NCI-H446 (cell line): ENCODE measurements at places on chromosomes 6 and 20.
A peak's percentile ranks its signal among the peaks of the same experiment; 100 is the strongest.

DNA sequence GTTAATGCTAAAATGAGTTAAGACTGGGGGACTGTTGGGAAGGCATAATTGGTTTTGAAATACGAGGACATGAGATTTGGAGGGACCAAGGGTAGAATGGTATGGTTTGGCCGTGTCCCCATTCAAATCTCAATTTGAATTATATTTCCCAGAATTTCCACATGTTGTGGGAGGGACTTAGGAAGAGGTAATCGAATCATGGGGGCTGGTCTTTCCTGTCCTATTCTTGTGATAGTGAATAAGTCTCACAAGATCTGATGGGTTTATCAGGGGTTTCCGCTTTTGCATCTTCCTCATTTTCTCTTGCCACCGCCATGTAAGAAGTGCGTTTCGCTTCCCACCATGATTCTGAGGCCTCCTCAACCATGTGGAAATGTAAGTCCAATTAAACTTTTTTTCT, 12.7 kb downstream of the ZBTB9 start:
- no peak for DNase-seq

GRCh38 chr20:53487461-53488200, 106.0 kb downstream of the ZNF217 start:
- no peak for DNase-seq

- DNase-seq = no peak
Observed at GRCh38 chr6:126614642-126615504, 275.0 kb downstream of the CENPW start.

GRCh38 chr20:36988494-36988966, 37.0 kb upstream of the SAMHD1 start:
- DNase-seq = no peak

GRCh38 chr6:164345806-164346496, 931.4 kb downstream of the QKI start:
- DNase-seq = no peak

- no peak for DNase-seq
Observed at GRCh38 chr6:44942201-44942600, 385.9 kb upstream of the RUNX2 start.

DNA sequence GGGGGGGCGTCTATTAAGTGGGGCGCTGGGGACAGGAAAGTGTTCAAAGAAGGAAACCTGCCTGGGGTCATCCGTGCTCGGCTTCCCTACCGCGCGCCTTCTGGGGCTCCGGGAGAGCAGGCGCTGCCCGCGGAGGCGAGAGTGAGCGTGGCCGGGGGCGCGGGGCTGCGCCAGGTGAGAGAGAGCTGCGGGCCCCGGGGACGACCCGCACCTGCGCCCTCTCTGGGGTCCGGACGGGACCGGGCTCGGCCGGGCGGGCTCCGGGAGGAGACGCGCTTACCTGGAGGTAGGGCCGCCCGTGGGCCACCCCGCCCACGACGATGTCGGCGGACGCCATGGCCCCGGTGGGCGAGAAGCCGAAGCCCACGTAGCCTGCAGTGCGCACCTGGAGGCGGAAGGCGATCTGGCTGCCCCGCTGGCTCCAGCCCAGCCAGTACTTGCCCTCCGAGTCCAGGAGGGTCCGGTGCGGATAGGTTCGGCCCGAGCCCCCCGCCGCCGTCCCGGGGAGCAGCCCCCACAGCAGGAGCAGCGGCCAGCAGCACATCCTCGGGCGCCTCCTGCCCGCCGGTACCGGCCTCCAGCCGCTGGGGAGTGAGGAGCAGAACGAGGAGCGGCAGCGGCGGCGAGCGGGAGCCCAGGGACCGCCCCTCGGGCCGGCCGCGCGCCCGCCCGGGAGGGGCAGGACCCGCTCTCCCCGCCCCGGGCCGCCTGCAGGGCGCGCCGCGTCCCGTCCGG, at the start of gene MOXD1:
TSS of gene MOXD1 (minus strand) at position 593 of the 735 bp plus-strand sequence. CDS start at position 544, 49 bp downstream.
- DNase-seq = no peak

GRCh38 chr20:13291157-13291556, 70.1 kb downstream of the ISM1 start:
- DNase-seq = no peak

- no peak for DNase-seq
Observed at GRCh38 chr6:40187535-40188144, 253.4 kb upstream of the MOCS1 start.

- DNase-seq = peak; percentile 72
Observed at GRCh38 chr20:16761305-16761829, 13.2 kb downstream of the OTOR start.

- DNase-seq = no peak
Observed at GRCh38 chr6:37393381-37393929, 39.6 kb upstream of the CMTR1 start.

GRCh38 chr20:7855545-7855944, 84.7 kb downstream of the HAO1 start:
- no peak for DNase-seq

DNA sequence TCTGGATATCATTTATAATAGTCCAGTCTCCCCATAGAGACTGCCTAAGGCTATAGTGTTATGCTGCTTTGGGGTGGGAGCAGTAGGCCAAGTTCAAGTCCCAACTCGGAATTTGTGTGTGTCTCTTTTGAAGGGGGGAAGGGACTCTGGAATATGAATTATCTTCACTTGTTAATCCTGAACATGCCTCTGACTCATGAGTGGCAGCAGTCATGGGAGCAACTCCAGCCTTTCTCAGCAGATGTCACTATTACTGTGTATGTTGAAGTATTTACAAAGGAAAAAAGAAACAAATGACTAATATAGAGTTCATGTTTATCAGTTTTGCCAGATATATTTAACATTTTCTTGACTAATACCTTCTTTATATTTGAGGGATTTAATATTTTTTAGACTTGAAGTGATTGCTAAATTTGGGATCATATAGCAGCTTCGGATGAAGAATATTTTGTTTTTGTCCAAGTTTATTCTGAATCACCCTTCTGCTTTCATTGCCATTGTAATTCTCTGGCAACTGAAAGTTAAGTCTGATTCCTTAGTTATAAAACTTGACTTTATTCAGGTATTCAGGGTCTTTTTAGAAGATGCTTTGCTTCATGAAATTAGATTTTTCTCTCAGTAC, 23.4 kb downstream of the FAM217A start:
- peak; percentile 34 for DNase-seq

- no peak for DNase-seq
Observed at GRCh38 chr6:165676435-165677068, 13.5 kb upstream of the PDE10A start.

DNA sequence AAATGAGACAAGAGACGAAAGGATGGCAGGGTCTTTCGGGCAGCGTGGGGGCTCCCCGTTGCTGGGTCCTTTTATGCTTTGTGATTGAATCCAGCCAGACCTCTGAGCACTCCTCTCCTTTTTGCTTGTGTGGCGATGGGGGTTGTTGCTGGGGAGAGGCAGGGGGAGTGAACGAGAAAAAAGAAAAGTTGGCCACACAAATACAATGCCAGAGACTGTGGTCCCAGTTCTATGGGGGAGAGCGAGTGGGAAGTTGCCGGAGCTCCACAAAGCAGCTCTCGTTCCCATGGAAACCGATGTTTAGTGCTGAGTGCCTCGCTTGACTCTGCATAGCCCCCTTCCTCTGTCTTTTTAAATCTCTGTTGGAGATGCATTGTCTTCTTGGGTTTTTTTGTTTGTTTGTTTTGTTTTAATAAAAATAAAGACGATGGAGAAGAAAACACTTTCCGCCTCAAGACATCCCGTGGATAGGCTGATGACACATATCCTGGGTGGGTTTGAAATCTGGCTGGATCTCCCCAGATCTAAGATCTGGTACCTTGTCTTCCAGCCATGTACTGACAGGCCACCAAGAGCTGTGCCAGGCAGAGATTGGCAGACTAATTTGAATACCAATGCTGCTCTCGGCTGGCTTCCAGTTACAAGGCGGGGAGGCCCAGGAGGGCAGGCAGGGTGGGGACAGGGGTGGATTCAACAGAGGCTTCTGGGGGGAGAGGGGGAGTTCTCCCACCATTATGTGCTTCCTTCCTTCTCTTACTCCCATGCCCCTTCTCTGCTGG, 529.3 kb downstream of the QKI start:
- DNase-seq = no peak

GRCh38 chr6:11392778-11393507, 144.6 kb upstream of the TMEM170B start:
- DNase-seq = no peak

- no peak for DNase-seq
Observed at GRCh38 chr6:21732731-21733130, 139.2 kb downstream of the SOX4 start.

- DNase-seq = no peak
Observed at GRCh38 chr6:150304429-150304828, 64.4 kb upstream of the IYD start.

GRCh38 chr6:113732384-113732966, 124.7 kb upstream of the MARCKS start:
- peak; percentile 56 for DNase-seq

DNA sequence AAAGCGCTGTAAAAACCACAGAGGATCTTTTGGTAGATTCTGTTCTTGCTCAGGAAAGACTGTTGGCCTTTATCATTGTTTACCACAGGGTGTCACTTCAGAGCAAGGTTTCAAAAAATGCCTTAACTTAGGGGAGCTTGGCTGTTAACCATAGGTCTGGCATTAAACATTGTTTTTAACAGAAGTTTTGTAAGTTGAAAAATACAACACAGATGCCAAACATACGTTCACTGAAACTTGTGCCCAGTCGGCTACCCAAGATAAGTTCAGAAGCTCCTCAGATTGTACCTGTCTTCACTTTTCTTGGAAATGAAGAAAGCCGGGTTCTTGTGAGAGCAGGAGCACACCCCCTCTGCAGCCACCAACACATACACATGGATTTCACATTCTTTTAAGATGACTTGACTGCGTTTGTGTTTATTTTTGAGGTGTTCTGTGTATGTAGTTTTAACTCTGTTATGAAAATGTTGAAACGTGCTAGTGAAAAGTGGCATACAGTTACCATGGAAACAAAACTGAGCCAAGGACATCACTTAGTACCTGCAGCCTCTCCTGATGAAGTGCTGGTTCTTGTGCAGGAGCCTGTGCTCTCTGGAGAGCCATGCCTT, 64.9 kb downstream of the SYCP2L start:
- peak; percentile 41 for DNase-seq
